A549 treated with GW870086 at 1 μM for 4 hours (cell line): ENCODE measurements at places on chromosomes 5 and 9. TPM values are rescaled to one million over a fixed set of nuclear protein-coding genes. Genes with fewer than 3 reads are reported as not detected.

ZNF883 gene
- 0.70 to 0.94 TPM (median 0.86 TPM) in 5 replicates for total RNA-seq

PLEKHG4B gene
- 0.77 to 1.6 TPM (median 1.1 TPM) in 5 replicates for total RNA-seq

IL4 gene
- not detected in 5 replicates for total RNA-seq

SPINK6 gene
- total RNA-seq: 0.49 to 0.87 TPM (median 0.64 TPM) in 3 of 5 replicates, not detected in the others

CNTLN gene
- total RNA-seq: 4.4 to 5.9 TPM (median 5.7 TPM) in 5 replicates

TOR2A gene
- 11.0 to 15.1 TPM (median 14.4 TPM) in 5 replicates for total RNA-seq

CD74 gene
- total RNA-seq: 0.12 TPM in 1 of 5 replicates, not detected in the others

DBH gene
- not detected in 5 replicates for total RNA-seq

NOL8 gene
- 29.5 to 31.0 TPM (median 30.0 TPM) in 5 replicates for total RNA-seq

SMIM32 gene
- not detected in 5 replicates for total RNA-seq

GAS1 gene
- total RNA-seq: 0.06 to 0.16 TPM (median 0.09 TPM) in 5 replicates

TEX48 gene
- total RNA-seq: not detected in 5 replicates
